Hematopoietic multipotent progenitor cell treated with erythropoietin and hydrocortisone succinate and interleukin-3 and kit ligand, for 6 days (in vitro differentiated cells): ENCODE measurements at places on chromosomes 2 and 18.

DNA sequence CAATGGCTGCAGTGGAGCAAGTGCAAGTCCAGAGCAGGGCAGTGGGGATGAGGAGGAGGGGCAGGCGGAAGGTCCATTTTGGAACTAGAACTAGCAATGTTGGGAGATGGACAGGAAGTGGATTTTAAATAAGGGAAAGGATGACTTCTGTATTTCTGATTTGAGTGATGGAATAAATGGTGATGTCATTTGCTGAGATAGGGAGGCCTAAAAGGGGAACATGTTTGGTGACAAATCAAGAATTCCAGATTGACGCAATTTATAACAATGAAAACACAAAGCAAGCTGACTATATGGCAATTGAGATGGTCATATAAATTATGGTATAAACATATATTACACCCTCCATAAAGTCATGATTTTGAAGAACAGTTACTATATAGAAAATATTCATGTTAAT, 209.3 kb downstream of the SS18 start:
- no peak for DNase-seq

GRCh38 chr2:216495656-216496055, 3.0 kb upstream of the RPL37A start:
- no peak for DNase-seq

GRCh38 chr2:36680012-36680411, 16.5 kb upstream of the VIT start:
- no peak for DNase-seq

DNA sequence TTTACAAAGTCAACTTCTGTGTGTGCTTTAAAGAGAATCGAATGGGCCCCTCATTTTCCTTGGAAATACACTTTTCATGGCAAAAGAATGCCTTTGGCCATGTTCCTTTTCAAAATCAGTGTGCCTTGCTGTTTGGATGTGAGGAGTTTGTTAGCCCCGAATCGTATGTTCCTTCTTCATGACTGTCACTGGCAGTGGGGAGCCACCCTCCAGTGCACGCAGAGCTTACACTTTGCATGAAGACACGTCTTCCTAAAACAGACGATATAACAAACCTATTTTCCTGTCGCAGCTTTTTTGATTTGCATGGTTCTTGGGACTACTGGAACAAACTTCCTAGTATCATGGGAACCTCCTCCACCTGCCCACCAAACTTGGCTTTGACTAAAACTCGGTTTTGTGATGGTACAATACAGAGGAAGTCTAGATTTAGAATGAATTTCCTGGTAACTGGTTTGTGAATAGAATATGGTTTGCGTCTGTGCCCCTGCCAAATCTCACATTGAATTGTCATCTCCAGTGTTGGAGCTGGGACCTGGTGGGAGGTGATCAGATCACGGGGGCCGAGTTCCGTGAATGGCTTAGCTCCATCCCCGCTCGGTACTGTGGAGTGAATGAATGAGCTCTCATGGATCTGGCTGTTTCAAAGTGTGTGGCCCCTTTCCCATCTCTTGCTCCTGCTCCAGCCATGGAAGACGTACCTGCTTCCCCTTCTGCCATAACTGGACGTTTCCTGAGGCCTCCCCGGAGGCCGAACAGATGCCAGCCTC, 194.9 kb downstream of the TWIST2 start:
- no peak for DNase-seq

GRCh38 chr2:143476336-143477087, 347.3 kb downstream of the ARHGAP15 start:
- no peak for DNase-seq
